ENCODE measurements at places on chromosomes 1 and 21.
A peak's percentile ranks its signal among the peaks of the same experiment; 100 is the strongest.

DNA sequence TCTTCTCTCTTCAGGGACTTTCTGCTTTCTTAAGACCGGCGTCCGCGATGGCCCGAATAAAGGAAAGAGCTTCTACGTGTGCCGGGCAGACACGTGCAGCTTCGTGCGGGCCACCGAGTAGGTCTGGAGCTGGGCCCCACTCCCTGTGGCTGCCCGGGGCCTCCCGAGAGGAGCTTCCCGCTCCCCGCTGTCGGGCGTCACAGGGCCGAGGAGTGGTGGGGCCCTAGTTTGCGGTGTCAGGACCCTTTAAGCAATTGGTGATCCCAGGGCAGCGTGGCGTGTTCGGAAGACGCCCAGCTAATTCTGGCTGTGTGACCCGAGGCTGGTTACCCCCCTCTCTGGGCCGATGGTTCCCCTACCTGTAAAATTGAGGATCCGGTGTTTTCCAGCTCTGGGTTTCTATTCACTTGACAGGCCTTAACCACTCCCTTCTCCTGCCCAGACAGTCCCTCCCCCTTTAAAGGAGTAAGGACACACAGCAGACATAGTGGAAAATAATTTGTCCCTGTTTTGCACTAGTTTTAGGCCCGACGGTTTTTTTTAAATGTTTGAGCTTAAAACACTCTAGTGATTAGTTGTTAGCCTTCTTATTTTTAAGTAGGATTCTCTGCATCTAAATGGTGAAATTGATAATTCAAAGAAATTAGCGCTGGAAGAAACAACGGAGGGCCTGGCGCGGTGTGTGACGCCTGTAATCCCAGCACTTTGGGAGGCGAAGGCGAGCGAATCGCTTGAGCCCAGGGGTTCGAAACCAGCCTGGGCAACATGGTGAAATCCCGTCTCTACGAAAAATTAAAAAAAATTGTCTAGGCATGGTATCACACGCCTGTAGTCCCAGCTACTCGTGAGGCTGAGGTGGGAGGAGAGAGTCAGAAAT lies 553 bp downstream of the TTF2 start:
- no peaks in the 10 kb centered on the region for H3K36me3 ChIP-seq
- H3K27me3 ChIP-seq, result no peaks in the 10 kb centered on the region
- H3K4me1 ChIP-seq, result no peaks in the 10 kb centered on the region
- peak overlapping the region; percentile 71 for H3K4me3 ChIP-seq
- H3K27ac ChIP-seq, result peak overlapping the region; percentile 31

- H3K36me3 ChIP-seq, result no peaks in the 10 kb centered on the region
- H3K27ac ChIP-seq, result no peak overlapping the region
- no peak overlapping the region for H3K4me3 ChIP-seq
- H3K27me3 ChIP-seq, result no peaks in the 10 kb centered on the region
- no peaks in the 10 kb centered on the region for H3K4me1 ChIP-seq
Observed at GRCh38 chr1:92929461-92929860, 31.8 kb downstream of the DIPK1A start.

DNA sequence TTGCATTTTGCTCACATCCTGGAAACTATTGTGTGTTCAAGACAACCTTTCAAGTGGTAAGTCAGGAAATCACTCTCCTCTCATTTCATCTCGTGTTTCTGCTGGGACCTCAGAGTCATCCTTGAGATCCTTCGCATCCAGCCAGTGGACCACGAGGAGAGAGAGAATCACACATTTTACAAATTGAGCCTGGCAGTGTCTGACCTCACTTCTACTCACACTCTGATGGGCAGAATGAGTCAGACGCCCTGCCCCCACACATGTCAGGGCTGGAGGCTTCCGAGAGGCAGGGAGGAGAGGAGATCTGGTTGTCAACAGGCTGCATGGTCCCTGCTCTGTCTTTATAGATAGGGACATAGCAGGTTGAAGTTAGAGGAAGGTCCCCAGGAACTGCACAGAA lies 509.7 kb downstream of the AJAP1 start:
- H3K36me3 ChIP-seq, result no peaks in the 10 kb centered on the region
- H3K4me1 ChIP-seq, result no peaks in the 10 kb centered on the region
- no peak for DNase-seq

GRCh38 chr1:39573736-39574624 lies 2.6 kb downstream of the PABPC4 start:
- H3K4me1 ChIP-seq, result no peaks in the 10 kb centered on the region
- H3K4me3 ChIP-seq, result peak overlapping the region; percentile 81
- no peak overlapping the region for H3K27ac ChIP-seq

DNA sequence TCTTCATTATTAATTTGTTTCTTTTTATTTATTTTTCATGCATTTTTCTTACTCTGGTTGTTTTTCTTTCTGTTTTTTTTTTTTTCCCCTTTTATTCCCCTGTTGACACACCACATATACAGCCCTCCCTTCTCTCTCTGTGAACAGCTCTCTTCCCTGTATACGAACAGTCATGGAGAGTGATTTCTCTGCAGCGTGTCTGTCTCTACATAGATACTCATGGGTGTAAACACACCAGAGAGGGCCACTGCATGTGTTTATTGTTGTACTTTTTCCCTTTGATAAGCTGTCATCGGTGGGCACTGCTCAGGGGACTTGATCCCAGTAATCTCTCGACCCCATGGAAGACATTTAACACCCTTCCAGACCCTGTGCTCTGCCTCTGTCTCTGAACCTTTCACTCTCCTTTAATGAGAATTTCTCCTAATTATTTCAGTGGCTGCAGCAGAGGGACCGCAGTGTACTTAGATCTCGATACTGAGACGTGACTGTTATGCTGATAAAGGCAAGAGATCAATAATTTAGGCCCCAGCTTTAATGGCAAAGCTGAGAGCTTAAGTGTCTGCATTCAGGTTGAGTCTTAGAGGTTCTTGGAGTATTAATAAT lies 113.1 kb downstream of the PBX1 start:
- no peak overlapping the region for H3K27ac ChIP-seq
- no peak for DNase-seq
- H3K27me3 ChIP-seq, result no peaks in the 10 kb centered on the region
- H3K4me3 ChIP-seq, result no peak overlapping the region
- peaks cover 10% of the 10 kb centered on the region for H3K4me1 ChIP-seq

DNA sequence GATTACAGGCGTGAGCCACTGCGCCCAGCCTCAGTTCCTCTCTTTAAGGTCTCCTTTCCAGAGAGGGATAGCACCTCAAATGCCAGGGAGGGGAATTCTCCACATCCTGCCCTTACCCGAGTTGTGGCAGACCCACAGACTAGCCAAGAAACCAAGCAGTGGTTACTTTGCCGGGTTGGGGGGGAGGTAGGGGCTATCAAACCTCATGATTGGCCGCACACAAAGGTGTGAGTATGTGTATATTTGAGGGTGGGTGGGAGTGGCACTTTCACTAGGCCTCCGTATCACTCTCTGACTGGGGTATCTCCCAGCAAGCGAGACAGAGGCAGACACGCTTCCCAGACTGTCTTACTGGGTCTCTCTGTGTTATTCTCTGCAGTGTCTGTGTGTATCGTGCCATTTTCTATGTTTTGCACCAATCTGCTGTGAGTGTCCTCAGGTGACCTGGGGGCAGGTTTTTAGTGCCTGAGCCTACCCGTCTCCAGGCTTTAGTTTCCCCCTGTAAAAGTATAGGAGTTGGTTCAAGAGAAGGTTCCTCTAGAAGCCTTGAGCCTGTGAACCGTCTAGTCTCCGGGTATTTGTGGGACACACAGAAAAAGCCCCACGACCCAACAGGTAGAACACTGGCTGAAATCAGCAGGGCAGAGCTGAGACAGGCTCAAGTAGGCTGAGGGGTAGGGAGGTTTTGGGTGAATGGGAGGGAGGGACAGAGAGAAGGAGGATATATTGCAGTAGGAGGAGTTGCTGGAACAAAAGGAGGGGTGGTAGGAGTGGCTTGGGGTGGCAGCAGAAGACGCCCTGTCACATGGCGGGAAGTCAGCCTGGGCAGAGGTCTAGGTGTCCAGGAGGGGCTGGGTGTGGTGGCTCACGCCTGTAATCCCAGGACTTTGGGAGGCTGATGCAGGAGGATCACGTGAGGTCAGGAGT lies 10.3 kb downstream of the LMNA start:
- H3K4me1 ChIP-seq, result peaks cover 72% of the 10 kb centered on the region
- no peaks in the 10 kb centered on the region for H3K36me3 ChIP-seq
- no peak for DNase-seq
- H3K4me3 ChIP-seq, result no peak overlapping the region
- peak overlapping the region; percentile 92 for H3K27ac ChIP-seq

- no peak overlapping the region for H3K27ac ChIP-seq
- H3K4me1 ChIP-seq, result no peaks in the 10 kb centered on the region
- no peaks in the 10 kb centered on the region for H3K27me3 ChIP-seq
Observed at GRCh38 chr1:46587069-46587468, 17.0 kb downstream of the MKNK1 start.

DNA sequence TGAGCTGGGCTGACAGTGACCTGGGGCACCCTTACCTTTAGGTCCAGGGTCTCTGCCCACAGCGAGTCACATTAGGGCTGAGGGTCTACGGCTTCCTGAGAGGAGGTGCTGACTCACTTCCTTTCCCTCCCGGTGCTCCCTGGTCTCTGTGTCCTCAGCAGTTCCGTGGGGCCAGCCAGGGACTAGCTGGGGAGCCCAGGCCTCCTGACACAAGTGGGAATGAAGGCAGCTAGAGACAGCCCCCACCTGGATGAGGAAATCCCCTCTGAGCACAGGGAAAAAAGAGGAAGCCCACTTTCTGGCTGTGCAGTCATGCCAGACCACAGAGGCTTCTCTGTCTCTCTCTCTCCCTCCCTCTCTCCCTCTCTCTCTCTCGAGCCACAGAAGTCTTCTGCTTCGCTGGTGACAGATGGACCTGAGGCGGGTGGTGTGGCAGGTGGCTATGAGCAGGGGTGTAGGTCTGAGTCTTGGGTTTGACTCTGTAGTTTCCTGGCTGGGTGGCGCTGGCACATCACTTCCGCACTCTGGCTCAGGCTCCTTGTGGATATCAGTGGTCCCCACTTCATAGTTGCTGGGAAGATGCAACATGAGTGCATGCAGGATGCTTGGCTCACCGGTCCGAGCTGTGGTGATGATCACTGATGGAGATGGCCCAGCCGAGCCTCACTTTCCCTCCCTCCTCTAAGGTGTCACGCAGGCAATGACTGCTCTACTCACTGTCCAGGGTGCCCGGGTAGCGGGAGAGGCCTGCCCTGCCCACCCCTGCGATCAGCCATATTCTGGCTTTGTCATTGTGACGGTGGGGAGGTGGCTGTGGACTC lies 3.5 kb downstream of the SLC66A1 start:
- no peak overlapping the region for H3K4me3 ChIP-seq
- no peaks in the 10 kb centered on the region for H3K4me1 ChIP-seq
- peaks cover 4% of the 10 kb centered on the region for H3K36me3 ChIP-seq
- no peaks in the 10 kb centered on the region for H3K27me3 ChIP-seq
- no peak overlapping the region for H3K27ac ChIP-seq

DNA sequence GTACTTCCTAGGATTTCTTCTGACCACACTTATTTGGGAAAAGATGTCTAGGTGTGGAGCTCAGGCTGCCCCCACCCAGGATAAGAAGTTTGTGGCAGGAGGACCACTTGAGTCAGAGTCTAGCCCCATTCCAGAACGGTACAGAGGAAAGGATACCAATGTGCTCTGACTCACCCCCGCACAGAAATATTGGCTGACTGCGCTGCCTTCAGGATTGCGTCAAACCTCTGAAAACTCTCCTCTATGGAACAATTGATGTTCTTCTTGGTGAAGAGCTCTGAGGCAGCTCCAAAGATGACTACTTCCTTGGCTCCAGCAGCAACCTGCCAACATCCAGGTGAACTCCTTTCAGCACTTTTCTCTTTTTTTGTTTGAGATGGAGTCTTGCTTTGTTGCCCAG lies 11.2 kb downstream of the HMGCL start:
- H3K4me1 ChIP-seq, result peaks cover 3% of the 10 kb centered on the region
- no peak for DNase-seq
- H3K27ac ChIP-seq, result no peak overlapping the region
- no peak overlapping the region for H3K4me3 ChIP-seq
- H3K27me3 ChIP-seq, result no peaks in the 10 kb centered on the region

DNA sequence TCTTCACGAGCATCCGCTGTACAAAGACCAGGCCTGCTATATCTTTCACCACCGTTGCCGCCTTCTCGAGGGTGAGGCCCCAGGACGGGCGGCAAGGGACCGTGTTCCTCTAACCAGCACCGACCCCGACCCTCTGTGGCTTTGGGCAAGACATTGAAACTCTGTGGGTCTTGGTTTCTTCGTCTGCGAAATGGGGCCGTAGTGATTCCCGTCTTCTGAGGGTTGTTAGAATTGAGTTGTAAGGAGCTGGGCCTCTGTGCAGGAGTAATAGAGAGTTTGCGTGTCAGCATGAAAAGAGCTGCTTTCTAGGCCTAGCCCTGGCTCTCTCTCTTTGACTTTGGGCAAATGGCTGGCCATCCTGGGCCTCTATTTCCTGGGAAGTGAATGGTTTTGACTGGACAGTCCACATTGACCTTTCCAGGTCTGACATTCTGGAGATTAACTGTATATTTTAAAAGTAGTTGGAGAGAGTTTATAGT lies 591 bp downstream of the MRPL37 start:
- no peaks in the 10 kb centered on the region for H3K27me3 ChIP-seq
- H3K27ac ChIP-seq, result peak overlapping the region; percentile 83
- DNase-seq, result no peak
- H3K4me3 ChIP-seq, result peak overlapping the region; percentile 86
- H3K36me3 ChIP-seq, result no peaks in the 10 kb centered on the region
- H3K4me1 ChIP-seq, result peaks cover 16% of the 10 kb centered on the region

DNA sequence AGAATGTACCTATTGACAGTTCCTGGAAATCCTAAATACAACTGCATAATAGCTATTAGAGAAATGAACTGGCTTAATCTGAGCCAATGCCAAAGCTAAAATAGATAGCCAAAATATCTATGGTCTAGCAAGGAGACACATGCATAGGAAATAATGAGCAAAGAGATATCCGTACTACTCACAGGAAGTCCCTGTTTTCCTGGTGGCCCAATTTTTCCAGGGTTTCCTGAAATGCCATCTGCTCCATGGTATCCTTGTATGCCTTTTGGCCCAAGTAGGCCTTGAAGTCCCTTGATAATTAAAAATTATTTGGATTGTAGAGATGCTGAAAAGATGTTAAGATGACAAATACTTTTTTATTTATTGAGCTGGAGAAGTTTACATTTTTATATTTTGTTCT lies 108.4 kb upstream of the ZNHIT6 start:
- H3K4me3 ChIP-seq, result no peak overlapping the region
- no peak for DNase-seq
- no peaks in the 10 kb centered on the region for H3K36me3 ChIP-seq
- H3K4me1 ChIP-seq, result no peaks in the 10 kb centered on the region

DNA sequence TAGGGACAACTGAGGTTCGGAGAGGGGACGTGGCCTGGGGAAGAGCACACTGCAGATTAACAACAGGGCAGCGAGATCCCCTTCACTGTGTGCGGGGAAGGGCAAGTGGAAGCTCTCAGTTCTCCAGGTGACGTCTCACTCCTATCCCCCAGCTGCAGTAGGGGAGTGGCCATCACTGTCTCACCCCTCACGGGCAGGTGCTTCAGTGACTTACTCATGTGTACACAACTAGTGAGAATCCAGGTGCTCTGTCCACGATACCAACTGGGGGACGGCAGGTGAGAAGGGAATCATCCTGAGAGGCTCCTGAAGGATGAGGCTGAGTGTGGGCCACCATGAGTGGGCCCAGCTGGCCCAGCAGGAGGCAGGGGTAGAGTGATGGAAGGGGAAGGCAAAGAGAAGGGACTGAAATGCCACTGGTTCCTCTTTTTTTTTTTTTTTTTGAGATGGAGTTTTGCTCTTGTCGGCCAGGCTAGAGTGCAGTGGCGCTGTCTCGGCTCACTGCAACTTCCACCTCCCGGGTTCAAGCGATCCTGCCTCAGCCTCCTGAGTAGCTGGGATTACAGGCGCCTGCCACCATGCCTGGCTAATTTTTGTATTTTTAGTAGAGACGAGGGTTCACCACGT lies 25.9 kb downstream of the RHBG start:
- H3K27me3 ChIP-seq, result no peaks in the 10 kb centered on the region
- H3K27ac ChIP-seq, result no peak overlapping the region
- H3K4me3 ChIP-seq, result no peak overlapping the region
- H3K36me3 ChIP-seq, result no peaks in the 10 kb centered on the region

- H3K36me3 ChIP-seq, result no peaks in the 10 kb centered on the region
- no peaks in the 10 kb centered on the region for H3K4me1 ChIP-seq
- peak overlapping the region; percentile 26 for H3K4me3 ChIP-seq
- no peak for DNase-seq
Observed at GRCh38 chr1:170067253-170067819, 7.2 kb downstream of the KIFAP3 start.

Measured in right lobe of liver (tissue), 6 donors.